ENCODE measurements at places on chromosomes 12 and 14.

- DNase-seq, result no peak
These were observed 251.5 kb upstream of the LMO3 start for GRCh38 chr12:16857456-16857923.

DNA sequence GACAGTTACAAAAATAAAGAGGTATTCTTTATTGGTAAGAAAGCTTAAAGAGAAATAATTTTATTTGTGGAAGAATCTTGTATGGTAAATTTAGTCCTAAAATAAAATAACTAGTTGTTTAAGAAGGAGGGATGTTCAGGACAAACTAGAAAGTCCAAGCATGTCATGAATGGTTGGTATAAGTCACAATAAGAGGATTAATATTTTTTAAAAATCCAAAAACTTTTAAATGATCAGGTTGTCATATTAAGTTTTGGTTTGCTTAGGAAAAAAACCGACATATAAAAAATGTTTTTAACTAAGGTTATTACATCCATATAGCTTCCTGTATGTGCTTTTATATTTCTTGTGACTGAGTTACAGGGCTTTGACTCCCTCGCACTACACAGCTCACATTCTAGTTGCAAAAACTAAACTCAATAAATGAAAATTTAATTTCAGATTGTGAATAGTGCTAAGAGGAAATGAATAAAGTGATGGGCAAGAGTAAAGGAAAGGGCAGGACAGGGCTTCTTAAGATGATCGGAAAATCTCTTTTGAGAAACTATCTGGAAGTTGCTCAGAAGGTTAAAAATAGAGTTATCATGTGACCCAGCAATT lies 80.7 kb upstream of the METAP2 start:
- no peak for DNase-seq

GRCh38 chr12:68389305-68389704 lies 57.1 kb upstream of the MDM1 start:
- no peak for DNase-seq

DNA sequence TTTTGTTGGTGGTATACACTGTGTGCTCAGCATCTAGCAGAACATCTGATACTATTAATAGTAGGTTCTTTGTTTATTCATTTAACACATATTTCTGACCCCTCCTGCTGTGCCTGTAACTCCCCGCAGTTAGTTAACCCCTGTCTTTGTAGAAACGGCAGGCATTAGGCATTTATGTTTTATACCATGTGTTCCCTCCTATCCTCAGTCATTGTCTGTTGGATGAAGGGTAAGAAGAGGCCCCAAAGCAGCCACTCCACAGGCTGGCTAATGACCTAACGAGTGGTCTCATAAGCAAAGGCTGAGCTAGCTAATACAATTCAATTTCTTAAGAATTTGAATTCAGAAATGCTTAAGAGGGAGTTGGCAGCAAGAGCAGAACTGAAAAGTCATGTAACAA lies 170.8 kb downstream of the TMX1 start:
- no peak for DNase-seq

DNA sequence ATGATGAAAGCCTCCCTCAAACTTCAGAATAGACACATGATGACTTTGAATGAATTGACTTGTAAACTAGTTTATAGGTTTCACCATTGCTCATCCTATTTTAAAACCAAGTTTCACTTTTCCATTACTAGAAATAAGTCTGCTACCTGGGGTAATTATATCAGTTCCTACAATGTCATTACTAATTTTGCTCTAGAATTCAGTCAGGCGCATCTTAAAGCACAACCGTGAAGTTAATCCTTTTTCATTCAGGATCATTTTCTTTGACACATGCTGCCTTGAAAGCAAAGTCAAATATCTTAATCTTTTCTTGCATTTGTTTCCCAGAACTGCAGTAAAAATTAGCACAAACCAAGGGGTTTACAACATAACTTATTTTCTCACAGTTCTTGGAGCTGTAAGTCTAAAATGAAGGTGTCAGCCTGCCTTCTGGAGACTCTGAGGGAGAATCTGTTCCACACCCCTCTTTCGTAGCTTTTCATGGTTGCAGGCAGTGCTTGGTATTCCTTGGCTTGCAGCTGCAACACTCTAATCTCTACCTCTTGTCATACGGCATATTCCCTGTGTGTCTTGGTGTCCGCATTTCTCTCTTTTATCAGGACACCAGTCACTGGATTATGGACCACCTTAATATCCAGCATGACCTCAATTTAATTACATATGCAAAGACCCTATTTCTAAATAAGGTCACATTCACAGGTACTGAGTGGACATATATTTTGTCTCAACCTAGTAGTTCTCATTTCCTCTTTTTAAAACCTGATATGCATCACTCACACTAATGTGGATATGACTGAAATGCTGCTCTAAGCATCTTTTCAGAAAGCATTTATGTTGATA lies 114.3 kb upstream of the PDZRN4 start:
- no peak for DNase-seq

DNA sequence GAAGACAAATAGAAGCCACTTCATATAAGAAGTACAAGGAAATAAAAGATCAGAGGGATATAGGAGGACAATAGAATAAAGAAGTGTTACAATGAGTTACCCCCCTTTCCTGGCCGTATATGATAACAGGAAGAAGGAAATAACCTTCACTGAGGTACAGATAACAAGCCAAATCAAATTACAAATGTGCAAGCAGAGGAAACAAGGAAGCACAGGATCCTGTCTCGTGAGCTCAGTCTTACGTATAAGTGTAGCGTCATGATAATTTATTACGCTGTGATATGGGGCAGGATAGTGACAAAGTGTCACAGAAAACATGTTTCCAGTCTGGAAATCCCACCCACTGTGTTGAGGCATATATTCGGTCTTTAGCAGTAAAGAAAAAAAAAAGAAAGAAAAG lies 26.5 kb downstream of the CRACR2A start:
- no peak for DNase-seq

- no peak for DNase-seq
These were observed 66.4 kb downstream of the UNC79 start for GRCh38 chr14:93496856-93497741.

DNA sequence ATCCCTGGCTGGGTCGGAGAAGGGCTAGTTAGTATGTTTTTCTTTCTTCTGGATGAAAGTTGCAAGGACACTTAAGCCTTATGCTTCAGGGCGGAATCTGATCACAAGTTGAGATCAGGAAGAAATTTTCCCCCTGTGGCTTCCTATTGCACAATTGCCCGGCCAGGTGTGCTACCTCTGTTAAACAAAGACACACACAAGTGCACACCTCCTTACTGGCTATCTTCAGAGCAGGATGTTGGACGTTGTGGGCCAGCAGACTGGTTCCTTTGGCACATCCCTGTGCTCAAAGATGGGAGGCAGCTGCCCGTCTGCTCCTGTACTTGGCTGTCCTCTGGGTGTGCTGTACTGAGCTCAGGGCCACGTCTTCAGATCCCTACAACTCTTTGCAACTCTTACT lies 19.1 kb downstream of the ETV6 start:
- no peak for DNase-seq

GRCh38 chr14:50477760-50478159 lies 54.6 kb downstream of the MAP4K5 start:
- DNase-seq, result no peak

- no peak for DNase-seq
These were observed 39.1 kb downstream of the ADCK1 start for GRCh38 chr14:77838831-77839511.

GRCh38 chr14:34368971-34369647 lies 92.9 kb downstream of the SPTSSA start:
- DNase-seq, result no peak

DNA sequence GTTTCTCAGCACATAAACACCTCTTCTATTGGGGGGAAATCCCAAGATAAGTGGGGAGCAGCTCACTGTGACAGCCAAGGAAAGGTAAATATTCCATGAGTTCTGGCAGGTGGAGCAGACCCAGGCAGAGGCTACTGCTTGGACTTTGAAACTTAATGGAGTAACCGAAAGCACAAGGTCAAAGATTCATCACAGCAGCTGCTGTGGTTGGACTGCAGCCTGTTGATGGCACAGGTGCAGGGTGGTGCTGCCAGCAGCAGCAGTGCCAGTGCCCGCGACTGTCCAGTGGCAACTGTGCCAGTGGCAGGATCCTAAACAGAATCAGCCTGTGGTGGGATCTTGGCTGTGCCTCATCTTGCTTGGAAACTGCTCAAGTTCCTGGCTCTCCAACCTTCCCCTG lies 81.4 kb upstream of the ARID2 start:
- DNase-seq, result no peak

DNA sequence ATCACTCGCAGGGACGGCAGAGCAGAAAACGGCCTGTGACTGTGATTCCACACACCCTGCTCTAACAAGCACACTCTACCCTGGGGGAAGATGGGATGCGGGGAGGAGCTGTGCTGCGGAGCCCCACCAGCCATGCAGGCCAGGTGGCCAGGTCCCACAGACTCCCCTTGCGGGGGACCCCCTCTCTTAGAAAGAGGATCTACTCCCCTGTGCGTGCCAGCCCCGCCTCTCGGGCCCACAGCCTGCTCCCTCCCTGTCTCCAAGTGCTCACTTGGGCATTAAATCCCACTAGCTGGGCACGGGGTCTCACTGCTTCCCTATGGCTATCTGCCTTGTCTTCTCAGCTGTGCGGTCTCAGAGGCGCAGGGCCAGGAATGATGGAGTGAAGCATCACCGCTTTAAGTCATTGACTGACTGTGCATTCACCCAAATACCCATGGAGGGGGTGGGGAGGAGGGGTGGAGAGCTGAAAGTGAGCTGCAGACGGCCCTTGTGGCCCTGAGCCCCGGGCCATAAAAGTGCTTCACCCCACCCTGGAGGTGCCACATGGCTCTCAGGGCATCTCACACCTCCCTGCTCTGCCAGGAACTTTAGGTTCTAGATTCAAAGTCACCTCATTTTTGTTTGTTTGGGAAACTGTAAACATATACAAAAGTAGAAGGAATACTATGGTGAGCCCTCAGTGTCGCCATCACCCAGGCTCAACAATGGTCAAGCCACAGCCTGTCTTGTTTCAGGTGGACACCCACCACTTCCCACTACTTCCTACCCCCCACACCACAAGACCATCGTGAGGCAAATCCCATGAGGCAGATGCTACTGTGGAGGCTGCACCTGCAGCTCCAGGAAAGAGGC lies 9.4 kb downstream of the STX2 start:
- no peak for DNase-seq

DNA sequence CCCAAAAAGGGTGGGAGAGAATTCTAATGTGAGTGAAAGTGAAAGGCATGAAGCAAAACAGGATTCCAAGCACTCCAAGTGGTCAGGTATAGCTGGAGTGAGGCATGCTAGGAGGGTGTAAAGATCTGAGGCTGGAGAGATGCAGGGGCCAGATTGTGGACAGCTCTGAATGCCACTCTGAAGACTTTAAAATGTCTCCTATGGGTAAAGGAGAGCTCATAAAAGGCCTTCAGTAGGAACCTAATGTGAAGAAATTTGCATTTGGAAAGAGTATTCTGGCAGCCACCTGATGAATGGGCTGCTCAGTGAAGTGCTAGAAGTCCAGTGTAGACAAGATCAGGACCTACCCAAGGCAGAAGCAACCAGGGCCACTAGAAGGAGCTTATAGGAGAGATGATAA lies 68.9 kb downstream of the DNAI7 start:
- DNase-seq, result no peak

DNA sequence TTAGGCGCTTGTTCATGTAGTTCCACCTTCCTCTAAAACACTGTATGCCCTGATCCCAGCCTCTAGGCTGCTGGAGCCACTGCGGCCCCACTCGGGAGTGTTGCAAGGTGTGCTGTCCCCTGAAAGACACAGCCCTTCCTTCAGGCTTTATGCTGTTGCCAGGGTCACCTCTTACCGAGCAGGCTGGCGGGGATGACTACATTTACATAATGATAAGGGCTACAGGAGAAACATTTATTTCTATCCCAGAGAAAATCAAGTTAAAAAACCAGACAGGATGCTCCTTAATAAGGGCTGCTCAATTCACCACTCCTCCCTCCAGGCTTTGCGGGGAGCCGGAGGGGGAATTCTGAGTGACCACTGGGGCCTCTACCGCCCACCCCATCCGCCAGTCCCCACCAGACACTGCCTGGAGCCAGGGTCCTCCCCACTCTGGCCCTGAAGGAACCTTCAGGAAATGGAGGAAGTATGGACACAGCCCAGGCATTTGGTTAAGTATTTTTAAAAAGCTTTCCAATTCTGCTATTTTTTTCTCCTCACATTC lies 200.6 kb downstream of the TTC7B start:
- DNase-seq, result no peak

- DNase-seq, result no peak
These were observed 109.6 kb downstream of the RMST start for GRCh38 chr12:97572220-97572619.

GRCh38 chr12:46487567-46488131 lies 115.1 kb upstream of the SLC38A2 start:
- no peak for DNase-seq

- no peak for DNase-seq
These were observed 2.7 kb downstream of the BTBD7 start for GRCh38 chr14:93329965-93330608.

DNA sequence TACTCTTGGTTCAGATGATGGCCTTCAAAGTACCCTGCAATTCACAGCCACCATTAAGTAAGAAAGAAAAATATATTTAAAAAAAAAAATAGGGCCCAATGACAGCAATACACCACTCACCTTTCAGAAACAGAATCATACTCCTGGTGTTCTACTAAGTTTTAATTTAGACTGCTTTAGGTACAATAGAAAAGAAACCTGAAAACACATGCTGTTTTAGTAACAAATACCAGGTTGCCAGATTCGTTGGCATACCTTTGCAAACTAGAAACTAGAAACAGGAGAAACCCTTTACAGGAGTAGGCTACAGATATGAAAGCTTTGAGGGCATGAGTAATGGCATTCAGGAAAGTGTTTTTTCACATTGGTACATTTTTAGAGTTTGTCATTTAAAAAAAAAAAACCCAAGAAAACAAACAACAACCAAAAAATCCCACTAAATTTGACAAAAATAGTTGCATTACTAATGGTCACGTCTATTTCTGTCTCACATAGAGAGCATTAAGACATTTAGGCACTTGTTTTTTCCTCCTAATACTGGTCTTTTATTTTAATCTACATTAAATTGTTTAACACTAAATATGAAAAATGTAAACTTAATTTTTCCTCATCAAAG lies 4.0 kb downstream of the SIX1 start:
- no peak for DNase-seq

- no peak for DNase-seq
These were observed 84.9 kb upstream of the TRAF3 start for GRCh38 chr14:102692334-102692733.

- no peak for DNase-seq
These were observed 55.6 kb upstream of the ACTN1 start for GRCh38 chr14:69034612-69035262.

- DNase-seq, result peak; percentile 57
These were observed 38.0 kb upstream of the BCL7A start for GRCh38 chr12:121983536-121984210.

GRCh38 chr12:68109001-68109400 lies 50.5 kb downstream of the IFNG start:
- DNase-seq, result no peak

DNA sequence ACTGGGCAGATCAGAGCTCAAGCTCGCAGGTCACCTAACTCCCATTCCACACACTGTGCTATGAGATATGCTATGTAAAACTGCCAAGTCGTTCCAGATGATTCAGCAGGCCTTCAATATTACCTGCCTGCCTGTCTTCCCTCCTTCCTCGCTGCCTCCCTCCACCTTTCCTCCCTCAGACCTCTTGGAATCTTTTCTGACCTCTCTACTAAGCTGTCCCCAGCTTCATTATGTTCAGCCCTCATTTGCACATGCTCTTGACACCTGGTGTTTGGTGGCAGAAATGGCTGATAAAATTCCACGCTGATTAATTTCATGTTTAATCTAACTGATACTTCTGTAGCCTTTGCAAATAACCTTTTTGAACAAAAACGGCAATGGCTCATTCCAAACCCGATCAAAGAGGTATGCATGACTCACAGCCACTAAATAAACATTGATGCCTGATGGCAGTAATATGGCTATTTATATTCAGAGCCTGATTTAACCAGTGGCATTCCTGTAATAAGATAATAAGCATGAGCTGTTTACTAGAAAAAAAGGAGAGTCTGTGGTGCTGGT lies 130.8 kb upstream of the EGLN3 start:
- DNase-seq, result no peak
